ENCODE measurements at places on chromosomes 6 and 20. TPM values are rescaled to one million over a fixed set of nuclear protein-coding genes. Genes with fewer than 3 reads are reported as not detected.

Gene ACTL10
- 1.7 TPM for total RNA-seq

Gene SIRPB1
- total RNA-seq = not detected

Gene HLA-DMB
- not detected for total RNA-seq

Gene ATP6V1G2
- 3.5 TPM for total RNA-seq

Gene WFDC10B
- not detected for total RNA-seq

Gene CGA
- total RNA-seq = not detected

Gene FAM162B
- total RNA-seq = not detected

Gene ZSCAN16
- 3.6 TPM for total RNA-seq

Gene PHF20
- 66.6 TPM for total RNA-seq

Gene CRIP3
- total RNA-seq = not detected

Gene ARMH2
- total RNA-seq = not detected

Gene TP53INP2
- total RNA-seq = 8.9 TPM

Gene TTBK1
- total RNA-seq = under 0.01 TPM

Gene NR2E1
- not detected for total RNA-seq

Gene CST3
- total RNA-seq = 120 TPM

Gene C2
- 19.1 TPM for total RNA-seq

Gene ZSCAN9
- total RNA-seq = 12.0 TPM

Gene SLC32A1
- not detected for total RNA-seq

Gene VARS2
- 14.5 TPM for total RNA-seq

Gene TAGAP
- 0.11 TPM for total RNA-seq

Gene PCMTD2
- 44.6 TPM for total RNA-seq

Gene CD93
- 0.54 TPM for total RNA-seq

Gene HTR1E
- total RNA-seq = not detected

Gene KIAA1755
- 2.0 TPM for total RNA-seq

Gene LRRC73
- 0.32 TPM for total RNA-seq

Gene DEF6
- total RNA-seq = 0.86 TPM

Gene DEFB124
- not detected for total RNA-seq

Gene CRYBG1
- 6.1 TPM for total RNA-seq

Gene SGK2
- 1.4 TPM for total RNA-seq

Gene CST4
- total RNA-seq = not detected

Gene TRERF1
- total RNA-seq = 8.5 TPM

Gene PTCRA
- not detected for total RNA-seq

Gene THBD
- total RNA-seq = 1.6 TPM

Gene GPR63
- 0.11 TPM for total RNA-seq

Gene EDN1
- 0.65 TPM for total RNA-seq

Gene BPIFA1
- not detected for total RNA-seq

Gene WTAP
- 188 TPM for total RNA-seq

Gene RNF144B
- 16.6 TPM for total RNA-seq

Gene BTNL2
- not detected for total RNA-seq

Gene SLC25A27
- total RNA-seq = 18.9 TPM

Gene NHLRC1
- total RNA-seq = 3.2 TPM
